ENCODE measurements at places on chromosomes 6 and 20.

- DNase-seq: no peak
Observed at GRCh38 chr6:95866732-95867131, 149.0 kb upstream of the FUT9 start.

- no peak for DNase-seq
Observed at GRCh38 chr6:37262446-37263026, 4.6 kb upstream of the TMEM217 start.

- DNase-seq: peak; percentile 24
Observed at GRCh38 chr6:12150812-12151432, 138.8 kb downstream of the HIVEP1 start.

DNA sequence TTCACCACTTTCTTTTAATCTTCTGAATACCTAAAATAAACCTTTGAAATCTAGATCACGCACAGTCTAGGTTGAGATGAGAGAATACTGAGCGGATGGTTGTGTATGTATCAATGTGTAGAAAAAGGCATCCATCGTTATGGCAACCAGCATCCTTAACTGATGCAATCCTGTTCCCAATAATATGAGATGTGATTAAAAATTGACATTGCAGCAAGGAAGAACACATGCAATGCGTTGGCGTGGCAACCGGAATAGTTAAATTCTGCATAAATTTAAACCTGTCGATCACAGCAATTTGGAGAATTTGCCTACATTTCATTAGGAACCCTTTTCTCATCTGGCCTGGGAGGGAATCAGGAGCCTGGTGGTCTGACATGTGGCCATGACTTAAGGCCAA, 1.3 kb upstream of the L3MBTL1 start:
- no peak for DNase-seq

GRCh38 chr20:53535878-53536277, 57.8 kb downstream of the ZNF217 start:
- no peak for DNase-seq

- no peak for DNase-seq
Observed at GRCh38 chr6:162251257-162251656, 476.3 kb downstream of the PRKN start.

GRCh38 chr20:13006825-13007224, 1.9 kb upstream of the SPTLC3 start:
- no peak for DNase-seq

DNA sequence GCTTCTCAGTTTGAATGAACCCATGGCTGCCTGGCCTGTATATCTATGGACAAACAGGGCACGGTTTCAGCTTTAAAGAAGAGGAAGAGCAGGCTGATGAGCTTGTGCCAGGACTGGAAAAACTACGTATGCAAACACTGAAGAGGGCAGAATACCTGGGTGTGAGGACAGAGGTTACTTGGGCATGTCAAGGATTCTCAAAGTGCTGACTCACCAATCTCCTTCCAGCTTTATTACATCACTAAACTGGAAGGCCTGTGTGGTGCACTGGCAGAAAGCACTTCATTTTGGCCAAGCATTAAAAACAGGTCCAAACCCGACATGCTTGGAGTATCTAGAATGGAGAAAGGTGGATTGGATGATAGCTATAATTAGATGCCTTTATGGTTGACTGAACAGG, 95.2 kb downstream of the GMPR start:
- DNase-seq: peak; percentile 64

GRCh38 chr6:44594481-44594880, 207.0 kb downstream of the CDC5L start:
- DNase-seq: no peak

DNA sequence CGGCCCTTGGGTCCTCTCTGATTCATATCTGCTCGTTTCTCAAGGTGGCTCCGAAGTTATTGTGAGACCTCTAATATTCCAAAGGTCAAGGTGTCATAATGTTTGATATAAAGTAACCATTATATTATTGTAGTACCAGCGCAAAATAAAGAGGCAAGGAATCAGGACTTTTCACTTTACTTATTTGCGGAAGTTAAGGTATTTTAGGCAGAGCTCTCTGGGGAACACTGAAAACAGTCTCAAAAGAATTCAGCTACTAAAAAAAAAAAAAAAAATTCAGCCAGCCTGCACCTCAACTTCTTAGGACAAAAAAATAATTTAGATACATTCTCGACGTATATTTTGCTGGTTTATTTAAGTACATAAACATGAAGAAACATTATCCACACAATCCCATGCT, 2.4 kb downstream of the OSER1 start:
- no peak for DNase-seq

- DNase-seq: no peak
Observed at GRCh38 chr6:50824552-50824951, 5.9 kb downstream of the TFAP2B start.

DNA sequence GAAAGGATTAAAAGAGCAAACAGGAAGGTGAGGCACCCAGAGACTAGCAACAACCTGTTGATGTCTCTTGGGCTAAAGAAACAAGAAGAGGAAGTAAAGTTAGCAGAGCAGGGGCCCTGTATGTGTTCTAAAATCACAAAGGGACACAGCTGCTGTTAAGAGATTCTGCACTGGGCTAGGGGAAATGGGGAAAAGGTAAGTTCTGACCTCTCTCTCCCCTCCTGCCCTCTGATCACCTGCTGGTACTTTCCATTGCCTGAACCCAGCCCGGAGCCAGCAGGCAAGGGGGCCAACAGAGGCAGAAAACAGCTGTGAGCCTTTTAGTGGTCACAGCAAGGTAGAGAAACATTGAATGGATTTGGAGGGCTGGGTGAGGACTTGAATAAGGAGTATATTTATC, 13.5 kb upstream of the CNR1 start:
- no peak for DNase-seq

DNA sequence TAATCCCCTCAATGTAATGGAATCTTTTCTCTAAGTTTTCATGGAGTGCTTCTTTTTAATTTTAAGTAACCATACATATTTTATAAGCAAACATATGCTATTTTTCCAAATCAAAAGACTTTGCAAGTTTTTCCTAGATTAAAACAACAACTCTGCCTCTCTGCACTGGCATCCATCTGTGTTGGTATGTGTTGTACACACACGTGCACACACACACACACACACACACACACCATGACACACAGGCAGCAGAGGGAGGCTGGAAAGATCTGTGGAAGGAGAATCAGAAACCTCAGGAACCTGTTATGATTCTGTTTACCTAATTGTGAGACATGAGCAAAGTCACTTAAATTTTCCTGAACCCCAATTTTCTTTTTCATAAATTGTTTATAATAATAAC, 295.0 kb upstream of the PRDM1 start:
- no peak for DNase-seq

DNA sequence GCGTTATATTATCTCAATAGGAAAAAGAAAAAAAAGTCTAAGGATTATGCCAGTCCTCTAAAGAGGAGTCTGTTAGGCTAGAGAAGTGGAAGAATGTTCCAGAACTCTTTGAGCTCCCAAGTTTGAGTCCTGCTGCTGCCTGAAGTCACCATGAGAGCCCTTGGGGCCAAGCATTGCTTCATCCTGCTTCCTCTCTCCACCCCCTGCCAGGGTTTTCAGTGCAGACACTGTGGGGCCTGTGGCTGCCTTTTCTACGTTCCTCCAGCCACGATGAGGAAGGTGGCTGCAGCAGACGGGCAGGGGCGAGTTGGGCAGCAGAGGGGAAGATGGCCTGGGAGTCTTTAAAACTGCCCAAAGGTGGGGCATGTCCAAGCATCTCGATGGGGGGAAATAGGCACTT, 214.4 kb upstream of the KCNG1 start:
- DNase-seq: no peak

DNA sequence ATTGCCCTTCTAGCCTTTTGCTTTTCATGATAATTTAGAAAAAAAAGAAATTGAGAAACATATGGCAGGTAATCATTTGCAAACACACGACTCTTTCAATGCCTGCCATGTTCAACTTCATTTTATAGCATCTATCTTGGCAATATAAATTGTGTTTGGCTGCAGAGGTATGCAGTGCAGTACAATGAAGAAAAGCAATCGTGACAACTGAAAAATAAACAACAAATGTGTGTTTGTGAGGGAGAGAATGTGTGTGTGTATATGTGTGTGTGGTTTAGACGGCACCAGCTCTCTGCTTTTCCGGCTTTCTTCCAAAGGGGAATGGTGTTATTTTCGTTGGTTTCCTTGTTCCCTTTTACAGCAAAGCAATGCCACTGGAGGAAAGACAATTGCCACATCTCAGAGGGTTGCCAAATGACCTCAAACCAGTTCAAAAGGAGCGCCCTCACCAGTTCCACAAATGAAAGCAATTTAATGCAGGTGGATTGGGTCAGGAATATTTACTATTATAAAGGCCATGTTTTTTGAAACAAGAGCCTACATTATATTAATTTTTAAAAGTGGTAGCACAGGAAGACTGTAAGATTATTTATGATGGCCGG, 587.2 kb downstream of the PRKN start:
- no peak for DNase-seq

DNA sequence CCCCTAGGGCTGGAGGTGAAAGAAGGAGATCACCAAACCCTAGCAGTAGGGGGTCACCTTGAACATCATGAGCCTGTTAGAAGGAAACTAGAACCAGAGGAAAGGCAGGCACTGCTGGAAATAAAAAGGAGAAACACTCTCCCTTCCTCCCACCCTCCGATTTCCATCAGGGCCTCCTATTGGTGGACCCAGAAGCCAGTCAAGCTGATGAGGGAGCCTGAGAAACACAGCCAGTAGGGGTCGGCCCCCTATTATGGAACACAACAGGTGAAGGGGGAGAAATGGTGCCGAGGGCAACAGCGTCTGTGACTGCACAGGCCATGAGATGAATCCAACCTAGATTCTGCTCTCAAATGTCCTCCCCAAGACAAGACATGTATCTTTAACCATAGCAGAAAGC, 156.1 kb upstream of the LRFN2 start:
- DNase-seq: peak; percentile 12

DNA sequence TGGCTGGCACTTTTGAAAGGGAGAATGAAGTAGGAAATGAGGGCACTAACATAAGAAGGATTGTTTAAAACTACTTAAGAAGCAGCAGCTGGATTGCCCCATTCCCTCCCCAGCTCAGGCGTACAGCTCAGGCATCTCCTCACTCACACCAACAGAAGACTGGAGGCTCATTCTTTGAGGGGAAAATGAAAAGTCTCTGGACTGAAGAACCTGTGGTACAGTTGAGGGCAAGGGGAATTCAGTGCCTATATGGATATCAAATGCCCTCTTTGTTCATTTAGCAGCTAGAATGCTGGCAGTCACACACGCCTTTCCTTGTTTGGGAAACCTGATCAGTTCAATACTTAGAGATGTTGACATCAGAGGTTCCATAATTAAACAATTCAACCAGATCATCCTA, 502.1 kb upstream of the SOX4 start:
- DNase-seq: no peak

- no peak for DNase-seq
Observed at GRCh38 chr6:161134550-161135298, 139.1 kb downstream of the AGPAT4 start.

- DNase-seq: no peak
Observed at GRCh38 chr6:126153661-126154060, 167.3 kb downstream of the TRMT11 start.

GRCh38 chr6:150898399-150899170, 33.1 kb downstream of the MTHFD1L start:
- no peak for DNase-seq

DNA sequence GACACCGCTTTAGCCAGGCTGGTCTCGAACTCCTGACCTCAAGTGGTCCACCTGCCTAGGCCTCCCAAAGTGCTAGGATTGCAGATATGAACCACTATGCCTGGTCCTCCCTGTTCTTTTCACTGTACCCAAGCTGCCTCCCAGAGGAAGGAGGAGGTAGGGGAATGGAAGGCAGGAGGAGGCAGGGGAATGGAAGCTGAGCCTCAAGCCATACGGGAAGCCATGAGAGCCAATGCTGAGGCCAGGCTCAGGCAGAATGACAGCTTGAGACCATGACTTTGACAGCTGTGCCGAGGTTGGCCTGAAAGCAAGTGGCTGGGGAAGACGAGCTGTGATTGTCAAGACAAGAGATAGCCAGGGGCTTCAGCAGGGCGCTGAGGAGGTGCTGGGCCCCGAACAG, 13.6 kb upstream of the ZNF335 start:
- no peak for DNase-seq

DNA sequence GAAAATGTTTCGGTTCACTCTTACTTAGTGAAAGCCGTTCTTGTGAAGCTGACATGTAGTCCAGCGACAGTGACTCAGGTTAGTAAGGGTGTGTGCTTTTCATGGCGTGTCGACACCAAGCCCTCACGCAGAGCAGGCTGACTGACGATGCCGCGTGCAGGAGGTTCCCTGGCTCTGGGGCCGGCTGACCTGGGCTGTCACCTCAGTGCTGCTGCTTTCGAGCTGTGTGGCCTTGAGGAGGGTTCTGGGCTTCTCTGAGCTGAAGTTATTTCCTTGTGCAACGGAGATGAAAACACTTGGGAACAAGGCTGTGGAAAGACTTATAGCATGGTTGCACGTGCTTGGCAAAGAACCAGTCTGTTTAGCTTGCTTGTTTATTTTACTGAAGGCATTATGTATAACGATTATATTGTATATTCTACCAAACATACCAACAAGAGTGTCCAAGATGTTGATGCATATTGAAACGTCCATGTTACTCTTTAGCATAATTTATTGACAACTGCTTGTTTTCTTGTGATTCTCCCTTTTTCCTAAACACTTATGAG, 59.2 kb downstream of the PHACTR3 start:
- no peak for DNase-seq

DNA sequence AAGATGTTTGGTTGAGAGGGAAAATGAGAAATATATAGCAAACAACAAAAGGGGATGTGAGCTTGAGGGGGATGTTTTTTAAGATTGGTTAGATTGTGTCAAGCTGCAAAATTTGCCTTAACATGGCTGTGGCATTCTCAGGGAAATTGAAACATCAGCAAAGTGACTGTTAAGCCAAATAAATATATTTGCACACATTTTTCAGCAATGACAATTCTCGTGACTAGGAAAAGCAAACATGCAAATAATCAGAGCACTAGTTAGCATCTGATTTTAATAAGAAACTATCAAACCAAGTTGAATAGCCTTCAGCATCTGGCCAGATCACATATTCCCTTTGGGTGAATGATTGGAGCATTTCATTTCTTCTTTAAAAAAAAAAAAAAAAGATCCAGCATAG, 262.8 kb downstream of the TBC1D7 start:
- no peak for DNase-seq

- peak; percentile 56 for DNase-seq
Observed at GRCh38 chr6:110816677-110817076, 1.4 kb upstream of the CDK19 start.

DNA sequence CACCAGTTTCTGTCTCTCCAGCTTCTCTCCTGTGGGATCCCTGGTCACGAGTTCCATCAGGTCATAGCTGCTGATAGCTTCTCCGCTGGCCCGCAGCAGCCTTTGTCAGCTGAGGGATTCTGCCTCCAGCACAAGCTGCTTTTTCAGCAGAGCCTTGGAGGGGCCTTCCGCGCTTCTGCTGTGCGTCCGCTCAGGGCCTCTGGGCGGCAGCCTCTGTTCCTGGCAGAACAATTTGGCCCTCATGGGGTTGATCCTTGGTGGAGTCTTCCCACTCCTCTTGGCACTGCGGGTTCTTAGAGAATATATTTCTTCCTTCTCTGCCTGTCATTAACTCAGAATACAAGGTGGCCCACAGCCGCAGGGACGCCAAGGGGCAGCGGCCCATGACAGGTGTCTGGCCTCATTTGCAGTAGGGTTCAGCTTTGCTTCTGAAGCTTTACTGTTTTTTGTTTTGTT, 158.8 kb downstream of the DTNBP1 start:
- DNase-seq: no peak

- DNase-seq: no peak
Observed at GRCh38 chr6:36755435-36756348, 58.1 kb downstream of the RAB44 start.

GRCh38 chr20:4606051-4606450, 115.7 kb upstream of the PRND start:
- DNase-seq: no peak

All from erythroblast (primary cell).